Cardiac atrium fibroblast (primary cell): ENCODE measurements at places on chromosomes 4 and X. TPM values are rescaled to one million over a fixed set of nuclear protein-coding genes. Genes with fewer than 3 reads are reported as not detected.

The UGT2B10 gene
- not detected in 2 replicates for total RNA-seq

The CTAG2 gene
- total RNA-seq: not detected in 2 replicates

The TMEM31 gene
- total RNA-seq: 2.8 TPM in 1 of 2 replicates, not detected in the other

The USP27X gene
- 1.1 and 2.4 TPM in 2 replicates for total RNA-seq

The ODAM gene
- total RNA-seq: not detected in 2 replicates

The WAS gene
- not detected in 2 replicates for total RNA-seq

The CSN1S1 gene
- total RNA-seq: not detected in 2 replicates

The SLC2A9 gene
- 4.0 and 11.5 TPM in 2 replicates for total RNA-seq

The CLDN34 gene
- not detected in 2 replicates for total RNA-seq

The GSX2 gene
- total RNA-seq: not detected in 2 replicates

The CCDC158 gene
- not detected in 2 replicates for total RNA-seq

The MAGEA11 gene
- not detected in 2 replicates for total RNA-seq

The EREG gene
- 2.8 TPM in 1 of 2 replicates, not detected in the other for total RNA-seq

The NPNT gene
- 0.81 TPM in 1 of 2 replicates, not detected in the other for total RNA-seq

The ARHGAP10 gene
- total RNA-seq: 19.3 and 20.9 TPM in 2 replicates

The FGFBP1 gene
- not detected in 2 replicates for total RNA-seq

The MAB21L2 gene
- under 0.01 TPM in 1 of 2 replicates, not detected in the other for total RNA-seq

The ATP6AP2 gene
- total RNA-seq: 197 and 200 TPM in 2 replicates

The DIPK2B gene
- total RNA-seq: 0.54 and 3.2 TPM in 2 replicates

The RENBP gene
- 0.54 and 2.3 TPM in 2 replicates for total RNA-seq

The THAP6 gene
- total RNA-seq: 6.3 and 10.2 TPM in 2 replicates

The CSAG2 gene
- total RNA-seq: not detected in 2 replicates

The COL4A5 gene
- 12.2 and 16.8 TPM in 2 replicates for total RNA-seq

The GRPR gene
- total RNA-seq: not detected in 2 replicates

The UGT2B28 gene
- total RNA-seq: not detected in 2 replicates

The ZCCHC18 gene
- 0.18 TPM in 1 of 2 replicates, not detected in the other for total RNA-seq

The HMGB3 gene
- 4.5 and 10.5 TPM in 2 replicates for total RNA-seq

The RHOXF2 gene
- not detected in 2 replicates for total RNA-seq

The LRIT3 gene
- 0.36 TPM in 1 of 2 replicates, not detected in the other for total RNA-seq

The SPP1 gene
- total RNA-seq: not detected in 2 replicates

The GPR50 gene
- total RNA-seq: not detected in 2 replicates

The EXOSC9 gene
- 27.6 and 33.5 TPM in 2 replicates for total RNA-seq

The UBA1 gene
- total RNA-seq: 132 and 160 TPM in 2 replicates

The HELT gene
- not detected in 2 replicates for total RNA-seq

The EIF1AX gene
- total RNA-seq: 32.4 and 34.1 TPM in 2 replicates

The UVSSA gene
- total RNA-seq: 4.3 and 6.0 TPM in 2 replicates

The TBC1D8B gene
- 12.8 and 13.0 TPM in 2 replicates for total RNA-seq

The DMRTC1 gene
- total RNA-seq: not detected in 2 replicates

The FAM9C gene
- not detected in 2 replicates for total RNA-seq

The ATP6AP1 gene
- 43.1 and 68.5 TPM in 2 replicates for total RNA-seq

The TLR10 gene
- total RNA-seq: not detected in 2 replicates

The NEXMIF gene
- total RNA-seq: not detected in 2 replicates

The SLC4A4 gene
- 6.0 and 8.1 TPM in 2 replicates for total RNA-seq

The ABHD18 gene
- 3.2 and 4.2 TPM in 2 replicates for total RNA-seq

The SSX1 gene
- not detected in 2 replicates for total RNA-seq

The MAGEA1 gene
- not detected in 2 replicates for total RNA-seq

The TCP11X1 gene
- total RNA-seq: not detected in 2 replicates

The CFP gene
- total RNA-seq: 0.16 and 0.18 TPM in 2 replicates

The VCX gene
- not detected in 2 replicates for total RNA-seq

The DCHS2 gene
- total RNA-seq: not detected in 2 replicates

The DDIT4L gene
- 0.18 and 1.6 TPM in 2 replicates for total RNA-seq

The TCEANC gene
- 2.6 and 3.1 TPM in 2 replicates for total RNA-seq

The TMEM129 gene
- 38.6 and 48.6 TPM in 2 replicates for total RNA-seq

The ZNF185 gene
- 1.6 and 2.9 TPM in 2 replicates for total RNA-seq

The CT55 gene
- total RNA-seq: not detected in 2 replicates

The ARL13A gene
- total RNA-seq: not detected in 2 replicates

The XAGE1A gene
- total RNA-seq: not detected in 2 replicates
